ENCODE measurements at places on chromosomes 5 and 9. TPM values are rescaled to one million over a fixed set of nuclear protein-coding genes. Genes with fewer than 3 reads are reported as not detected.

SPZ1 gene
- total RNA-seq: not detected

CTSL gene
- 687 TPM for total RNA-seq

HTR1A gene
- total RNA-seq: not detected

TMEM8B gene
- 4.1 TPM for total RNA-seq

SPATA24 gene
- total RNA-seq: 4.9 TPM

FTMT gene
- total RNA-seq: not detected

LHX2 gene
- not detected for total RNA-seq
